Left cardiac atrium (tissue), 4 donors: ENCODE measurements at places on chromosomes 5 and 9.
A peak's percentile ranks its signal among the peaks of the same experiment; 100 is the strongest.

- DNase-seq: no peak
Observed at GRCh38 chr5:160359242-160359641, 11.2 kb downstream of the C1QTNF2 start.

- DNase-seq: no peak
Observed at GRCh38 chr9:23941051-23941450, 115.0 kb upstream of the ELAVL2 start.

DNA sequence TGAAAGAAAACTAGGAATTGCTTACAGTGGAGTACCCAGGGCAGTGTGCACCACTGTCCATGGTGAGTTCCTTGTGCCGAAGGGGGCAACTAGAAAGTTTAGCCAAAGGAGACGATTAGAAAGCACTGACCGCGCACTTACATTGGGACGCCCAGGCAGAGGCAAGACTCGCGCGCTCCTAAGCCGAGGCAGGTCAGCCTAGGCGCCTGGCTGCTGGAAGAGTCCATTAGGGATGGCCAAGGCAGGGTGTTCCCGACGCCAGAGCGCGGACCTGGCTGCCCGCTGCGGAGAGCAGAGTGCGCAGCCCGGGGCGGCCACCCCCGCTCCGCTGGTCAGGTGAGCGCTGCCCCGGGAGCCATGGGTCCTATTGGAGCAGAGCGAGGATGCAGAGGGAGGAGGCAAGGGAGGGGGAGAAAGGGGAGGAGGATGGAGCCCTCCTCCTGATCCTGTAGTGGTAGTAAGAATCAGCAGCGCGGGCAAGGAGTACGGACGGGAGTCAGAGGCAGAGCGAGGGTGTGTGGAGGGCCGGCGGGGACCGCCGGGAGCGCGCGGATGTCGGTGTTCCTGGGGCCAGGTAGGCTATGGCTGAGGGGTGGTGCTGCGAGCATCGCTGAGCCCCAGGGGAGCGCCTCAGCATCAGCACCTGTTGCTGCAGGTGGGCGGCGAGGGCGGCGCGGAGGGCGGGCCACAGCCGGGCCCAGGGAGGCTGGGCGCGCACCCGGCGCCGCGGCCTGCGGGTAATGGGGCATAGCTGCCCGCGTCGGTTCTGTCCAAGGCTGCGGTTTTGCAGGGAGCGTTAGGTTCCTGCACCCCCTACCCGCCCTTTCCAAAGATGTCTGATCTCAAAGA is at the start of gene ADGRV1:
ADGRV1 (plus strand) TSS at position 454 of the 849 bp plus-strand sequence; CDS start at position 553, 99 bp downstream.
- DNase-seq: peak; percentile 32

DNA sequence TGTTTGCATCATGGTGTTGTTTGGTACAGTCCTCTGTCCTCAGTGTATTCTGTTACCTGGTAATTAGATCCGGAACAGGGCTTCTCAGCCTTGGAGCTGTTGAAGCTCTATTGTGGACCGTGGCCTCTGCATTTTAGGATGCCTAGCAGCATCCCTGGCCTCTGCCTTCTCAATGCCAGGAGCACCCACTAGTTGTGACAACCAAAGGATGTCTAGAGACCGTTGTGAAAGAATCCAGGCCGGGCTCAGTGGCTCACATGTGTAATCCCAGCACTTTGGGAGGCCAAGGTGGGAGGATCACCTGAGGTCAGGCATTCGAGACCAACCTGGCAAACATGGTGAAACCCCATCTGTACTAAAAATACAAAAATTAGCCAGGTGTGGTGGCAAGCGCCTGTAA is 159.6 kb downstream of the CACNA1B start:
- no peak for DNase-seq

GRCh38 chr5:169886033-169886432 is 94.3 kb downstream of the INSYN2B start:
- no peak for DNase-seq

GRCh38 chr5:161411156-161411555 is 135.4 kb downstream of the GABRB2 start:
- no peak for DNase-seq

GRCh38 chr9:89850631-89851325 is 246.0 kb downstream of the GADD45G start:
- peak; percentile 39 for DNase-seq

GRCh38 chr9:90325913-90326653 is 316.5 kb downstream of the DIRAS2 start:
- DNase-seq: no peak

DNA sequence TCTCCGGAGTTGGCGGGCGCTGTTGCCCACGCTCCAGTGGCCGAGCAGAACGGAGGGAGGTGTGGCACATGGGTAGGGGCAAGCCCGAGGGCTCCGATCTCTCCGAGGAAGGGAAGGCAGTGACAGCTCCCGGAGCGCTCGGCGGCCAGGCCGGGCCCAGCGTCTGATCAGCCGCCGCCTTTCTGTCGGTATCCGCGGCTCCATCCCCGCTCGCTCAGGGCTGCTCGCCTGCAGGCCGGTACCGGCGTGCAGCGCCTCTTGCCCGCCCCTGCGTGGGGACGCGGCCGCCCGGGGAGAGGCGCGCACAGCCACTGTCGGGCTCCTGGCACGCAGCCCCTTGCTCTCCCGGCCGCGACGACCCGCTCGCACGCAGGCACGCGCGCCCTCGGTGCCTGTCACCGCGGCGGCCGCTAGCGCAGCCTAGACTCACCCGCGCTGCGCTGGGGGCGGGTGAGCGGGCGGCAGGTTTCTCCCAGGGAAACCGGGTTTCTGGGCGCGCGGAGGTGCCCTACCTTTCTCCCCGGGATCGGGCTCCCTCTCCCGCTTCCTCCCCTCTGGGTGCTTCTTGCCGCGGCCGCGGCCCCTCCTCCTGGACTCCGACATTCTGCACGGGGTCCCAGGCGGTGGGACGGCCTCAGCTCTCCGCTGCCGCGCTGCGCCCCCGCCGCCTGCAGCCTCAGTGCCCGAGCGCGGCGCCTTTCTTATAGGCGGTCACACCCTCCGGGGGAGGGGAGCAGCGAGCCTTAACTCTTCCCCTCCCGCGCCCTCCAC is 108.4 kb downstream of the PSD2 start:
- peak; percentile 29 for DNase-seq

GRCh38 chr9:84322828-84323227 is 17.7 kb downstream of the SLC28A3 start:
- no peak for DNase-seq

- DNase-seq: no peak
Observed at GRCh38 chr9:89721176-89721700, 116.4 kb downstream of the GADD45G start.

DNA sequence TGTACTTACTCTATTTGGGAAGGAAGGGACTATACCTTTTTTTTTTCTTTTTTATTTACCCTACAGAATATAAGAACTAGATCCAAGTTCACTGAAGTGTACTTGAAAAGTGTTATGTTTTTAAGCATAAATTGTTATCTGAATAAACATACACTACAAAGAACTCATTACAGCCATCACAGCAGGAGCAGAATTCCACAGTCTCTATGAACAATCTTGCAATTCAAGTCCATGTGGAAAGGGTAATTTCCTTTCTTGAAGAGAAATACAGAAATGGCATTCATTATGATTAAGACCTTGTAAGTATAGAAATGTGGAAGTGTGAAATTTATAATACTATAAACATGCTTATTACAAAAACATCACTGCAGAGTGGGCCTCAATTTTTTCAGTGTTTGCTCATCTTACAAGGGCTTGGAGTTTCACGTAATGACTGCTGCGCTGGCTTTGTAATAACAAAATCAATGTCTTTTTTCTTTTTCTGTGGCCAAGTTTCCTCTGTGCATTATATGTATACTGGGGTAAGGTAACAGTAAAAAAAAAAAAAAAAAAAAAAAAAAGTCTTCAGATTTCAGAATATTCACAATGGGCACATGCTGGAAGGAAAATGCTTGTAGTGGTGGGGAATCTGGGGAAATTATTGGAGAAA is 77.0 kb upstream of the GNA14 start:
- DNase-seq: no peak

DNA sequence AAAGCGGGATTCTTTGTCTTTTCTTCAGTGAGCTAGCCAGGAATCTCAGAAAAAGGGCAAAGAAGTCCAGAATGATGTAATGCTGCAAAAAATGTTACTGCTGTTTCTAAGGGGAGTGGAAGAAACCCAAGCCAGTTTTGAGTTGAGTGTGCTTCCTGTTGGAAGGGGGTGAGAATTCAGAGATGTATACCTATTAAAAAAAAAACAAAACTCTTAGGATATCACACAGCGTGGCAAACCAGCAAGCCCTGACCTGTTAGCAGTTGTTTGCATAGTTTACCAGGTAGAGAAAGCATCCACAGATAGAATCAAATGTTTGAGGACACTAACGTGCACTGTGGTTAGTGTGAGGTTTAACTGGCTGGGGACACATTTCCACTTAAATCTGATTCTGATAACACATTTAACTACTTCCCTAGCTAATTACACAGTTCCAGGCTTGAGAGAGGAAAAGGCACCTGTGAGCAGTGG is 11.4 kb downstream of the BASP1 start:
- no peak for DNase-seq

DNA sequence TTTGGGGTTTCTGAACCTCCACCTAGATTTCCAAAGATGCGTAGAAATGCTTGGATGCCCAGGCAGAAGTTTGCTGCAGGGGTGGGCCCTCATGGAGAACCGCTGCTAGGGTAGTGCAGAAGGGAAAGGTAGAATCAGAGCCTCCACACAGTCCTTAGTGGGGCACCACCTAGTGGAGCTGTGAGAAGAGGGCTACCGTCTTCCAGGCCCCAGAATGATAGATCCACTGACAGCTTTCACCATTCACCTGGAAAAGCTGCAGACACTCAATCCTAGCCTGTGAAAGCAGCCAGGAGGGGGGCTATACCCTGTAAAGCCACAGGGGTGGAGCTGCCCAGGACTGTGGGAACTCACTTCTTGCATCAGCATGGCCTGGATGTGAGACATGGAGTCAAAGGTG is 13.3 kb upstream of the HSDL2 start:
- DNase-seq: no peak

GRCh38 chr5:58999804-59000203 is 416.9 kb downstream of the RAB3C start:
- DNase-seq: no peak

- no peak for DNase-seq
Observed at GRCh38 chr5:73443829-73444498, 4.6 kb downstream of the FOXD1 start.

- no peak for DNase-seq
Observed at GRCh38 chr9:38082446-38083287, 13.6 kb upstream of the SHB start.

- DNase-seq: peak; percentile 9
Observed at GRCh38 chr5:180115326-180116076, 43.9 kb upstream of the RNF130 start.

GRCh38 chr5:13322769-13323168 is 621.7 kb downstream of the DNAH5 start:
- DNase-seq: no peak

- DNase-seq: no peak
Observed at GRCh38 chr5:116507051-116507537, 67.5 kb downstream of the SEMA6A start.

DNA sequence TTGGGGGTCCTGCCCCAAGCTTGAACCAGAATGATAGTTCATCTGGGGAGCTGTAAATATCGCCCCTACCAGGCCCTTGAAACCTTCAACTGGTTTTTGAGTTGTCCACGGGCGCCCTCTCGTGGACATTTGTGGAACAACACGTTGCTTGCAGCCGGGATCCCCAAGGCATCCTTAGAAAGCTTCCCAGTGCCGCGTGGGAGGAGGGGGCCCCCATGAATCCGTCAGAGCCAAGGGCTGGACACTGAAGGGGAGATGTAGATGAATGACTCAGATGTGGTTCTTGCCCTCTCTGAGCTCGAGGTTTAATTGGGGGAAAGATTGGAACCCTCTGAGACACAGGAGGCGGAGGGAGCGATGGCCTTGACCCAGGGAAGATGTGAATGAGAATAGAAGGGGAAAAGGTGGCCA is 31.8 kb upstream of the ORM1 start:
- DNase-seq: peak; percentile 66

- no peak for DNase-seq
Observed at GRCh38 chr5:81908044-81908443, 63.8 kb upstream of the ATG10 start.

DNA sequence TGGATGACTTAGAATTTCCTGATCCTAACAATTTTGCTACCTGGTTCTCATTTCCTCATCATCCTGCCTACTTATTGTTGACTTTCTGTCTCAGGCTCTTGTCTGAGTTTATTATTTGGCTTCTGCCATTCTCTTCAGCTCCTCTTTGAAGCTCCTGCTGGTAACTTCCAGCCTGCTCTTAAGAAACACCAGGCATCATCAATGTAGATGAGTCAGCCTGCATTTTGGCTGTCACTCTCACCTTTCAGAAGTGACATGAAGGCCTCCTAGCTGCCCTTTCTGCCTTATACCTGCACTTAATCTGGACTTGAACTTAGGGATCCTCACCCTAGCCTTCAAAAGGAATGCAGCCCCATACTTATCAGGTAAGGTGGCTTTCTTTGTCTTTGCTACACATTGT is 551.8 kb upstream of the ZNF608 start:
- no peak for DNase-seq

GRCh38 chr9:78568774-78569173 is 271.8 kb downstream of the PSAT1 start:
- no peak for DNase-seq

DNA sequence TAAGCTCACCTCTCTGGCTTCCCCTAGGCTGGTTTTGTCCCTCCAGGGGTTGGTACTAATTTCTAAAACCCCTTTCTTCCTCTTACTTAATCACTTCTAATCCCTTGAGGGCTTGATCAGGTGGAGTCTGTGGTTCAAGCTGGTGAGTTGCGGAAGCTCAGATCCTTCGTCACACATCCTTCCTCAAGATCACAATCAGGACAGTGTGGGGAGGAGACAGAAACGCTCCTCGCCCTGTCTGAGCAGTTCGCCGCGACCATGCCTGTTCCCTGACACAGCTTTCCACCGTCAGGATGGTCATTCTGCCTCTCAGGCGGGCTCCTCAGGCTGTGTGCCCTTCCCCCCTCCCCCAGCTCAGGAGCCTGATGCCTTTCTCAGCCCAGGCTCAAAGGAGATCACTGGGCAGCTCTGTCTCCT is 24.3 kb downstream of the CPLX2 start:
- no peak for DNase-seq

GRCh38 chr5:1268666-1269065 is 26.2 kb downstream of the TERT start:
- no peak for DNase-seq

DNA sequence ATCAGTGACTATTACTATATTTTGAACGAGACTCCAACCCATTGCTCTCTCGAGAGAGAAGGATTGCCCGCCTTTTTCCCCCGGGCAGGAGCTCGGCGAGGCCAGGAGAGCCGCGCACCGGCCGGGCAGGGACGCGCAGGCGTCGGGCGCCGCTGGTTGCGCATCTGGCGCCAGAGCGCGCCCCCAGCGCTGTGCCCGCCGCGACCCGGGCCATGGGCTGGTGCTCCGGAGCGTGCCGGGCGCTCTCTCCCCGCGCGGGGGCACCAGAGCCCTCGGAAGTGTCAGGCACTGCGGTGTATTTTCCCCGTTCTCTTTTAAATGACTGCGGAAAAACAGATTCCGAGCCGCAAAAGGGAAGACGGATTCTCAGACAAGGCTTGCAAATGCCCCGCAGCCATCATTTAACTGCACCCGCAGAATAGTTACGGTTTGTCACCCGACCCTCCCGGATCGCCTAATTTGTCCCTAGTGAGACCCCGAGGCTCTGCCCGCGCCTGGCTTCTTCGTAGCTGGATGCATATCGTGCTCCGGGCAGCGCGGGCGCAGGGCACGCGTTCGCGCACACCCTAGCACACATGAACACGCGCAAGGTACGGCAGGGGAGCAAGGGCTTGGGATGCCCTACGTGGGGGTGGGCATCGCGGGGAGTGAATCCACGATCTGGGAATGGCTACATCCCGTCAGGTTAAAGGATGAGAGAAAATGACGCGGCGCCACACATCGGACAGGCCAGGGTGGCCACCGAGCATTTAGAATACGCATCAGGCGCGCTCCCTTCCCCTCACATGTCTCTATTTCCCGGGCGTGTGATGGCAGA is 1.1 kb upstream of the NTRK2 start:
- peak; percentile 81 for DNase-seq

- DNase-seq: peak; percentile 83
Observed at GRCh38 chr9:126611592-126612325, 2.0 kb upstream of the LMX1B start.
